ENCODE measurements at places on chromosomes 7 and 10. TPM values are rescaled to one million over a fixed set of nuclear protein-coding genes. Genes with fewer than 3 reads are reported as not detected.

The GHRHR gene
- not detected for total RNA-seq

The NPC1L1 gene
- not detected for total RNA-seq

The NRG3 gene
- total RNA-seq, result 8.9 TPM

The PDE6C gene
- total RNA-seq, result not detected

The VWA2 gene
- 0.05 TPM for total RNA-seq

The SPDYE11 gene
- total RNA-seq, result not detected

The PHF14 gene
- 48.6 TPM for total RNA-seq

The PDE1C gene
- 2.6 TPM for total RNA-seq

The UCMA gene
- total RNA-seq, result not detected

The AMPH gene
- total RNA-seq, result not detected

The GPR15LG gene
- total RNA-seq, result not detected

The KCNMA1 gene
- total RNA-seq, result 11.4 TPM

The AKR1C4 gene
- total RNA-seq, result not detected

The ASZ1 gene
- not detected for total RNA-seq

The ATG9B gene
- total RNA-seq, result 0.10 TPM

The STEAP2 gene
- 0.05 TPM for total RNA-seq

The ADCY1 gene
- total RNA-seq, result 0.35 TPM

The FBXL13 gene
- total RNA-seq, result 0.39 TPM

The LRIT1 gene
- not detected for total RNA-seq

The POMZP3 gene
- total RNA-seq, result 7.1 TPM

The MTURN gene
- 6.6 TPM for total RNA-seq

The KAZALD1 gene
- 0.12 TPM for total RNA-seq

The OR6B1 gene
- total RNA-seq, result not detected
